Activated B cell treated with CpG ODN at 0.5 μM for 24 hours (primary cell): ENCODE measurements at places on chromosomes 2 and 18.

DNA sequence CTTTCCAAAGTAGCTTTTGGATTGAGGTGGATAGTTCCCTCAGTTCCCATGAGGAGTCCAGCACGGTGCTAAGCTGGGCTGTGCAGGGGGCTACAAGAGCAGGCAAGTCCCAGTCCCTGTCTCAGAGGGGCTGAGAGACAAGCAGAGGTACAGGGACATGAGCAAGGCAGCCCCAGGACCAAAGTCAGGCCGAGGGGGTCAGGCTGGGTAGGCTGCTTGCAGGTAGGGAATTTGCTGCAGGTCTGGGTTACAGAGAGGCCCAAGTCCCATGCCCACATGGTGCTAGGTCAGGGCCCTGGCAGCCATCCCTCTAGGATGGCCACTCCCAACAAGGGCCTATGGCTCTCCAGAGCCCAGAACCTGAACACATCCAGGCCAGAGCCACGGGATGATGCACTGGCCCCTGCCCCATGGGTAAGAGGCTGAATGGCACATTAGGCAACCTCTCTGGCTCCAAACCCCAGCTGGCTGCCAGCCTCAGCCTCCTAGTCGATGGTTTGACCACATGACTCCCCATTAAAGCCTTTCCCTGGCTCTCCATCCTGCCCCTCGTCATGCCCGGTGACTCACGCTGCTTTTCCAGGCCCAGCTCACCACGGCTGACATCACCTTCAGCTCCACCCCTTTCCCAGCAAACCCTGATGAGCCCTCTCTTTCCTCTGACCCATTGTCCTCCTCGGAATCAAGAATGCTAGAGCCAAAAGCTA lies 83.7 kb downstream of the SDC1 start:
- H3K27me3 ChIP-seq, result peaks cover 6% of the 10 kb centered on the region
- no peak overlapping the region for H3K4me3 ChIP-seq
- DNase-seq, result no peak

DNA sequence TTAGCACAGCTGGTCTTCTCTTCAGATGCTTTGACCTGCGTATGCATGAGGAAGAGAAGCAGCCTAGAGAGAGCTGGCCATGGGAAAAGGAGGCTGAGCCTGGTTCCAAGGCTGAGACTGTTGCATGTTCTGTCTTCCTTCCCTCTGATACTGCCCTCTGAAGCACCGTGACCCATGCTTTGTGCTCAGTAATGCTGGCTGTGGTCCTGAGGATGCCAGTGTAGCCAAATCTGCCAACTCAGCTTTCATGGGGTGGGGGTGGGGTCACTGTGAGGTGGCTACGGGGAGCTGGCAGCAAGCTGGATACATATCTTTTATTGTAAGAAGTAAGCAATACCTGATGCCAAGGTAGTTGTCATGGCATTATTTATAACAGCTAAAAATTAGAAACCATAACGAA lies 41.5 kb downstream of the EPAS1 start:
- H3K27me3 ChIP-seq, result peaks cover 14% of the 10 kb centered on the region
- no peak overlapping the region for H3K27ac ChIP-seq
- H3K4me3 ChIP-seq, result no peak overlapping the region
- H3K36me3 ChIP-seq, result no peaks in the 10 kb centered on the region
- H3K4me1 ChIP-seq, result no peaks in the 10 kb centered on the region

- no peaks in the 10 kb centered on the region for H3K27me3 ChIP-seq
- no peaks in the 10 kb centered on the region for H3K36me3 ChIP-seq
Observed at GRCh38 chr18:3983351-3983969, 471.6 kb downstream of the DLGAP1 start.

DNA sequence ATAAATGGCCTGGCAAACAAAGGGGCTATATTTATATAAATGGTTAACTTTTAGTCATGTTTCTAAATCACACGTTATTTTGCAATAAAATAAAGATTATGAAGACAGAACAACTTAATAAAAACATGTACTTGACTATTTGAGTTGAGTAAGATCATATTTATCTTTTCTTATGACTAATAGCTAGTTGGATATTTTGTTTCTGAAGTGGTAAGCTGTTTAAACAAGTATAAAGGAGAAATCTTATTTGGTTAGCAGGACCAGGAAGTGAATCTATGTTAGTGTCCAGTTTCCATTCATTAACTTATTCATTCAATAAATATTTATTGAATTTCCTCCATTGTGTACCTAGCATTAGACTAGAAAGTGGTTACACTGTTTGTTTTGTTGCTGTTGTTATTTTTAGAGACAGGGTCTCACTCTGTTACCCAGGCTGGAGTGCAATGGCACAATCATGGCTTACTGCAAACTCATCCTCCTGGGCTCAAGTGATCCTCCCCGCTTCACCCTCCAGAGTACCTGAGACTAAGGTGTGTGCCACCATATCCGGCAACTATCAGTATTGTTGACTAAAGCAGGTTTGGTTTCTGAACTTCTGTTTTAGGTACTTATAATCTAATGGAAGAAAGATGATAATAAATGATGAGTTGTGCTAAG lies 312.6 kb downstream of the DPP10 start:
- H3K4me3 ChIP-seq, result no peak overlapping the region
- no peaks in the 10 kb centered on the region for H3K4me1 ChIP-seq
- no peak overlapping the region for H3K27ac ChIP-seq
- no peak for DNase-seq

DNA sequence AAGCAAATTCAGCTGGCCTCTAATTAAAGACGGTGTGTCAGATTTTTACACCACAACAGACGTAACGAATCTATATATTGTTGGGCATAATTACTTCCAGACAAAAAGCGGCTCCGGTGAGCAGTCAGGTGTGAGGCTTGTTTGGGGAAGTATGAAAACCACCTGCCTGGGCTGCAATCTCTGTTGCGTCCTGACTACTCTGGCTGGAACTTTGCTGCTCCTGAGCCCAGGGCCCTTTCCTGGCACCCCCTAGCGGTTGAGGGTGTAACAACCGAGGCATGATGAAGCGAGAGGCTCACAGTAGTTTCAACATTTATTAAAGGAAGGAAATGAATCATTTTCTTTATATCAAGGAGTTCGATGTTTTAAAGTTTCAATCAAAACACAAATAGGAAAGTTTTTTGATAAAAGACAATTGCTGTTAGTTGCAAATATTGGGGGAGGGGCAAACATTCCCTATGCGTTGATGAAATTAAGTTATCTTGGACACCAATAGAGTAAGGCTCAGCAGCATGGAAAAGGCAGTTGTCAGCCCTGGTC lies 10.6 kb upstream of the ITGB6 start:
- no peak overlapping the region for H3K27ac ChIP-seq
- H3K27me3 ChIP-seq, result peaks cover 9% of the 10 kb centered on the region
- H3K4me3 ChIP-seq, result no peak overlapping the region
- H3K36me3 ChIP-seq, result no peaks in the 10 kb centered on the region
- H3K4me1 ChIP-seq, result peaks cover 31% of the 10 kb centered on the region

DNA sequence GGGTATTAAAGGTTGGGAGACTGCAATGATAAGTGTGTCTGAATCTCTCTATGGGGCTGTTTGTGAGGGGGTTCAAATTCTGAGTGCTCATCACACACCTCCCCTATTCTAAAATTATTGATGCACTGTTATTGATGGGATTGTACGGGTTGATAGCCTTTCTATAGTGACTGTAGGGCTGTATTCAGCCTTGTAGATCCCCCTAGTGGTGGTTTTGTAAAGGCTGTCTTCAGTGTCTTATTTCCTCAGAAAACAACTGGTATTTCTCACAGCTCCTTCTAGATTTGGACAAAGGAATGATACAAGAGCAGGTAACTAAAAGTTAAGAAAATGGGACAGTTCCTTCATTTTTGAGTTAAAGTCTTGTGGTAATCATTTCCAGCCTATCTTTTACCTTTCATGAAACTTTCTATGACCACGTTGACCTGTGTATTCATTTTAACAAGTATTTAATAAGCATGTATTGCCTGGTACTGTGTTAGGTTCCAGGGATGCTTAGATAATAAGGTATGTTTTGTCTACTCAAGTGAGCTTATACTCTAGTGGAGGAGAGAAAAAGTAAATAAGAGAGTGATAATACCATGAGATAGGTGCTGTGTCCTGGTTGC lies 21.2 kb downstream of the SMAD4 start:
- peaks cover 61% of the 10 kb centered on the region for H3K36me3 ChIP-seq
- no peak overlapping the region for H3K4me3 ChIP-seq
- DNase-seq, result no peak
- H3K27me3 ChIP-seq, result no peaks in the 10 kb centered on the region

DNA sequence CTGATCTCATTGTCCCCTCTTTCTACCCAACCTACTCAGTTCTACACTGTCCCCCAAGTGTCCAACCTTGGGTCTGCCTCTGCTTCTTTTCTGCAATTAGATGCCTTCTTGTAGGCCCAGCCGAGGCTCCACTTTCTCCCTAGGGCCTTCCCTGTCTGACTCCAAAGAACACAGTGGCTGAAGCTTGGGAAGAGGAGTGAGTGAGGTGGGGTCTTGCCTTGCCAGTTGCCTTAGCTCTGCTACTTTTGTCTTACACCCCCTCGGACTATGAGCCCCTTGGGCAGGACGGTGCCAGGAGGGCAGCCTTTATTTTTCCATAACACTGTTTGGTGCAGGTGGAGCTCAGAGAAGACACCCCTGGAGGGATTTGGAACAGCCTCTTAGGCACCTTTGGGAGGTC lies 345.1 kb downstream of the CYP26B1 start:
- no peak overlapping the region for H3K4me3 ChIP-seq
- no peak overlapping the region for H3K27ac ChIP-seq

GRCh38 chr2:224612578-224612977 lies 27.4 kb upstream of the CUL3 start:
- H3K27me3 ChIP-seq, result no peaks in the 10 kb centered on the region
- no peaks in the 10 kb centered on the region for H3K4me1 ChIP-seq
- DNase-seq, result no peak
- H3K4me3 ChIP-seq, result no peak overlapping the region
- no peak overlapping the region for H3K27ac ChIP-seq
- H3K36me3 ChIP-seq, result no peaks in the 10 kb centered on the region

GRCh38 chr2:189999661-190000060 lies 62.9 kb downstream of the MSTN start:
- H3K4me3 ChIP-seq, result no peak overlapping the region
- no peaks in the 10 kb centered on the region for H3K4me1 ChIP-seq
- DNase-seq, result no peak

- H3K27ac ChIP-seq, result no peak overlapping the region
- no peaks in the 10 kb centered on the region for H3K36me3 ChIP-seq
- H3K4me3 ChIP-seq, result no peak overlapping the region
Observed at GRCh38 chr2:109374548-109375130, 239.1 kb downstream of the SEPTIN10 start.

DNA sequence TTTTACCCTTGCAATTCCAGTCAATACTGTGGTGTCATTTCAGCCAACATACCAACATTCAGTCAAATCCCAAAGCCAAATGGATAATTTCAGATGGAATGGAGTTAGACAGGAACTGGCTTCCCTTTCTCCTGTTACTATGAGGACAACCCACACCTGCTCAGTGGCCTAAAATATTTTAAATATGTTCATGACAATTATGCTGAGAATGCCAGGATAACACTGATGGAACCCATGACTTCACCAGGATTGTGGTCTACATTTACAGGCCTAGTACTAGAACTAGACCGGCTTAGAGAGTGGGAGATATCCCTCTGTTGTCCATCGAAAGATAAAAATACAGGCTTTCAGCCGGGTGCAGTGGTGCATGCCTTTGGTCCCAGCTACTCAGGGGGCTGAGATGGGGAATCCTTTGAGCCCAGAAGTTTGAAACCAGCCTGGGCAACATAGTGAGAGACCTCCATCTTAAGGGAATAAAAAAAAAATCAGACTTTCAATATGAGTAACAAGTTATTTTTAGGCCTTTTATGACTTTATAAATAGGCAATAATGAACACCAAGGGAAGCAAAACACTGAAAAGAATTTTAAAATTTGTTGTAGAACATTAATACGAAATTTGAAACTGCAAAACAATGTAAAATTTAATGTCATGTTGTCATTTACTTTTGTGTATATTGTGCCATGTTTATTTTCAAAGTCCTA lies 14.2 kb downstream of the GPATCH11 start:
- peak overlapping the region; percentile 35 for H3K27ac ChIP-seq
- no peak for DNase-seq
- peaks cover 72% of the 10 kb centered on the region for H3K36me3 ChIP-seq

DNA sequence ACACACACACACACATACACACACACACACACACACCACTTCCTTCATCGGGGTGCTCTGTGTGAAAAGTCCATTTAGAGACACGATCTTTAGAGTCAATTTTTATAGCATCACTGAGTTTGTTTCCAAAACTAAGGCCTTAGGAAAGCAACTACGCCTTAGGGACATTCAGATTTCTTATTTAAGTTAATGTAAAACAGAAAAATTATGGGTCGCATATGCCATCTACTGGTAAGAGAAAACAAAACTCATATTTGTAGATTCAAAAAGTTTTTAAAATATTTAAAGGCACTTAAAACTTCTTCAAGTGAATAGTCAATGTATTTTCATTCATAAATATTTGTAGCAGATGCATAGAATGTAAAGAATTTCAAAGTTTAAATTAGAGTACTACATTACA lies 166.2 kb downstream of the ATAD2B start:
- no peak for DNase-seq
- H3K4me3 ChIP-seq, result no peak overlapping the region
- no peak overlapping the region for H3K27ac ChIP-seq
- no peaks in the 10 kb centered on the region for H3K27me3 ChIP-seq
- peaks cover 4% of the 10 kb centered on the region for H3K4me1 ChIP-seq

DNA sequence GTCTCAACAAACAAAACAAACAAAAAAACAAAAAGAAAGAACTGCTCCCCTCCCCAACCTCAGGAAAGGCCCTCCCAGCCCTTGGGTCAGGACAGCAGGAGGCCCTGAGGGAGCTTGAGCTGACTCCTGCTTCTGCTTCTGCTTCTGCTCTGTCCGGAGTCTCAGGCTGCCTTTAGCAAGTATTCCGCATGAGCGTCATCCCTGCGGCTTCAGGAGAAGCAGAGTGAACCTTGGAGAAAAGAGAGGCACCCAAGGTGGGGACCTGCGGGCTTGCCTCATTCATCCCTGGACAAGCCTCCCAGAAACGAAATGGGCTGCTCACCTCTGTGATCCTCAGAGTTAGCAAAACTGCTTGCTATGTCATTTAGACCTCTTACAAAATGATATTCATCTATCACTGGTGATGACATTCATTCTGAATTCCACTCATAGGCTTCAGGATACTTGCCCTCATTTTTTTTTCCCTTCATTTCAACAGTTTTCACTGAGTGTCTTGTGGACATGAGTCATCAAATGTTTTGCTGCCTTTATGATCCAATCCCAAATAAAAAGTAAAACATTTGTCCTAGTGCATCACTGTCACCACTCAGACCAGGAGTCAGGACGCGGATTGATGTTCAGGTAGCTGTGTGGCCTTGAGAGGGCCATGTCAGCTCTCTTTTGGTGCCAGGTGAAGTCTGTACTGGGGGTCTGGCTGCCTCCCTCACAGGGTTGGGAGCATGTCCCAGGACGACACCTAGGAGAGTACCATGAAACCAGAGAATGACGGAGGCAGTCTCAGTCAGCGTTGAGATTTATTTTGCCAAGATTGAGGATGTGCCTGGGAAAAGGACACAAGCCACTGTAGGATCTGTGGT lies 51.7 kb downstream of the IMPA2 start:
- no peak overlapping the region for H3K27ac ChIP-seq
- no peaks in the 10 kb centered on the region for H3K27me3 ChIP-seq
- H3K4me3 ChIP-seq, result no peak overlapping the region
- peaks cover 15% of the 10 kb centered on the region for H3K4me1 ChIP-seq
- no peak for DNase-seq
- H3K36me3 ChIP-seq, result no peaks in the 10 kb centered on the region
